ENCODE measurements at places on chromosomes 12 and 14.
A peak's percentile ranks its signal among the peaks of the same experiment; 100 is the strongest.

- DNase-seq, result no peak
These were observed 21.7 kb downstream of the PTPN21 start for GRCh38 chr14:88533064-88533602.

DNA sequence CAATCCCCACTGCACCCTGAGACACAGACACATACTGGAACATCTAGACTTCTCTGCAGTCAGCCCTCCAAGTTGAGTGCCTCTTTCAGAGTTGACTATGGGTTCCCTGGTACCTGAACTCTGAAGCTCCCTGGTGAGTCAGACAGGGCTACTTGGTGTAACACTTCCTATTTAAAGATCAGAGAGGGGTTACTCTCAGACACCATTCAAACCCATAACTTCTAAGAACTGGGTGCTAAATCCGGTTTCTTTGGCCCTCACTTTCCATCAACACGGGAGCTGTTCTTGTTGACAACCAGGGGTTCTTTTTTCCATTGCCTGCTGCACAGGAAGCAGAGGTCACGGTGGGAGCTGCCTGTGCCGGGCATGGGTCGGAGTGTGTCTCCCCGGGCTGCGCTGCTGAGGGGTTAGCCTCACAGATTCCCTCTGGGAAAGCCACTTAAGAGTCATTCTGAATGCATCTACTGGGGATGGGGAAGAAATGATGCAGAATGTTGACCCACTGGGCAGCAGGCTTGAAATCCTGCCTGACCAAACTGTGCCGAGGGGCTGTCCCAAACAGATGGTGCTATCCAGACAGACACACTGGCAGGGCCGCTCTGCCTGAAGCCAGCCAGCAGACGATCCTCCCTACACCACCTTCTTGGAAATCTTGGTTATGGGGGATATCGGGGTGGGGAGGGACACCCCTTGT lies 74.1 kb downstream of the PITPNM2 start:
- DNase-seq, result peak; percentile 6

DNA sequence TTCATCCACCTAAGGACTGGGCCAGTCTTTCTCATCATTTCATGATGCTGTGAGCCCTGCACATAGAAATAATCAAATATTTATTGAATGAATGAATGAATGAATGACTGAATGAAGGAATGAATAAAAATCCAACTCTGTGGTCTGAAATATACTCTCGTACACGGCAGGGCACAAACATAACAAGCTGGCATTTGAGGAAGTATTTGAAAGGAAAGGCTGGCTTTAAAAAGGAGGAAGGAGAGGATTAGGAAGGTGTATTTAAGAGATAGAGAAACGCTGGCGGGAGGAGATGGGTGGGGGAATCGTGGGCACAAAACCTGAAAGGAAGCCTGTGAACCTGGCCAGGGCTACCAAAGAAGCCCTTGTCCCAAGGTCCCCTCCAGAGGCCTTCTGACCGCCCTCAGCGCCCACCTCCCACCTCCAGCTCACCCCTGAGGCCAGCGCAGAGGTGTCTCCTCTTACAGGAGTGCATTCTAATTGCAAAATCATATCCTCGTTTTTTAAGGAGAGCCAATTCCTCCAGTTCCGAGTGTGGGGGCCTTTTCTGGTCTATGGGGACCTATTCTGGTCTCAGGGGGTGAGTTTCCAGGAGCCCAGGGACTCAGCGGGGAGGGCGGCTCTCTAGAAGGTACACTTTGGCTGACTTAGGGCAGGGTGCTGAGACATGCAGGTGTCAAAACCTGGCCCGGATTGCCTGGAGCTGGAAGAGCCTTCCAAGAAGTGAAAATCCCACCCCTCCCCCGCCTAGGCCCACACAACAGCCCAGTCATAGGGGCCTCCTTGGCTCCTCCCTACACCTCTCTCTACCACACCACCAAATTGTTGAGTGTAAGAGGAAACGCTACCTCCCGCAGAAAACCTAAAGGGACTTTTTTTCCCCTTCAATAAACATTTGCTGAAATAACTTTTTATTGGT lies 8.7 kb upstream of the JDP2 start:
- no peak for DNase-seq

DNA sequence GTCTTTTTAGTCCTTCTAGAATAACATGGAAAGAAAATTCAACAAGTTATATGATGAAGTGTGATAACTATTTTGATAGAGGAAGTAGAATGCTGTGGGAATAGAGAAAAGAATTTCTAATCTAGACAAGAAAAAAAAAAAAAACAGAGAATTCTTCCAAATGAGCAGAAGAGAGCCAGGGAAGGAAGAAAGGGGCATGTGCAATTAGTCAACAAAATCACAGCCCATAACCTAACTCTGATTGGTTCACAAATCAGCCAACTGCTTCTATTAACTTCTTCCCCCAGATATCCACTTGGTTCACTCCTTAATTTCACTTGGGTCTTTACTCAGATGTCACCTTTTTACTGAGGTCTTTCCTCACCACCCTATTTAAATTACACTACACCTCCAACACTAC lies 69.5 kb downstream of the BTG1 start:
- DNase-seq, result no peak

- no peak for DNase-seq
These were observed 566.5 kb downstream of the LRFN5 start for GRCh38 chr14:42173206-42173605.

DNA sequence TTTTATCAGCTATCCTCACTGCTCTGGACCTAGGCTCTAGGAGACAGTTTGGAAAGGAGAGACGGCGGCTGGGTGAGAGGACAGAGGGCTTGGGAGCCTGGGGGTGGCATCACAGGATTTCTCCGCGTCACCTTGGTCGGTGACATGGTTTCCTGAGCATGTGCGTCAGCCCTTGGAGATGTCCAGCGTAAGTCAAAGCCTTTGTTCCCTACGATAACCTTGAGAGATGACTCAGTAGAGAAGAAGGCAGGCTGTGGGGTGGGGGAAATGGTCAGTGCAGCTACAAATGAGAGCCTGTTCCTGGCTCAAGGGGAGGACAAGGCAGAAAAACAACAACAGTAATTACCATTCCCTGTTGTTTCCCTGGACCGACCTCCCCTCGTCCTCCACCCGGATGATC lies 90.2 kb upstream of the TBX3 start:
- peak; percentile 32 for DNase-seq

GRCh38 chr12:70962226-70962794 lies 41.8 kb upstream of the PTPRR start:
- no peak for DNase-seq

DNA sequence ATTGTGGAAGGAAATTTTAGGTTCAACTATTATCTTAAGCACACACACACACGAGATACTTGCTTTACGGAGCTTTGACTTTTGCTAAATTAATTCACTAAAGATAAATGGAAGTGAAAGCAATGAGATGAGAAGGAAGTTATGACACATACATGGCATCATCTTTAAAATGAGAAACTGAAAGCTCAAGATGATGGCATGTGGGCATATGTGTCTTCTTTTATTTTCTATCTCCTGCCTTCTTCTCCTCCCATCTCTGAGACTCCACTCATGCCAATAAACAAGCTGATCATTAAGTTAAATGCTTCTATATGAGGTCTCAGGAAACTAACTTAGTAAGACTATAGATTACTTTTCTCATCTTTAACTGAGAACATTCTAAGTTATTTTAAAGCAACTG lies 216.7 kb downstream of the MED13L start:
- DNase-seq, result no peak

DNA sequence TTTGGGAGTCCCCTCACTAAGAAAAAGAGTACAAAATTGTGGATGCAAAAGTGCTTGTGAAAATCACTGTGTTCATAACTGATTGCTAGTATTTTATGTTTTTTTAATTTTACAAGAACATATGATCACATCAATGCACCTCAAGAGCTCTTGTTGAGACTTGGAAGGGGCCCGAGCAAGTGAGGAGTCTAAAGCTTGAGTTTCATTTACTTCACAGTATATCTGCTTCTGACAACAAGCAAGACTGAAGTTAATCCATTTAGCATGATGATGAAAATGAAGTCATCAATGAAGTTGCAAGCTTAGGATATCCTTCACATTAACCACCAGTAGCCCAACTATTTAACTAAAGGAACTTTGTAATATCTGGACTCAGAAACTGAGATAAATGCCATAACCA lies 182.5 kb upstream of the DIO2 start:
- no peak for DNase-seq

DNA sequence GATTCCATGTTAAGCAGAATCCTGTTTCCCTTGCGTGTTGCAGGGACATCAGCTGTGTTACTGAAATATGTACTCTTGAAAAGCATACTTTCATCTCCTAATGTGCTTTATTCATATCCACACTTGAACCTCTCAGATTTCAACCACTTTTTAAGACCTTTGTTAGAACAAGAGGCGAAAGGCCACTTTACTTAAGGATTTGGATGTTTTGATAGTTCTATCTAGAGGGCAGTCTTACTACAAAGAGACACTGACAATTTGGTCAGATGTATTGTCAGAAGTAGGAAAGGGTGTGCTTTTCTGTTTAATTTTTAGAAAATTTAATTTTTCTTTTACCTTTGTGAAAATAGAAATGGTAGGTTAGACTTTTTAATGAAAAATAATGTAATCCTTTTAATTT lies 267.9 kb downstream of the TMTC2 start:
- no peak for DNase-seq

GRCh38 chr14:75784314-75784686 lies 123.3 kb downstream of the TTLL5 start:
- DNase-seq, result no peak

DNA sequence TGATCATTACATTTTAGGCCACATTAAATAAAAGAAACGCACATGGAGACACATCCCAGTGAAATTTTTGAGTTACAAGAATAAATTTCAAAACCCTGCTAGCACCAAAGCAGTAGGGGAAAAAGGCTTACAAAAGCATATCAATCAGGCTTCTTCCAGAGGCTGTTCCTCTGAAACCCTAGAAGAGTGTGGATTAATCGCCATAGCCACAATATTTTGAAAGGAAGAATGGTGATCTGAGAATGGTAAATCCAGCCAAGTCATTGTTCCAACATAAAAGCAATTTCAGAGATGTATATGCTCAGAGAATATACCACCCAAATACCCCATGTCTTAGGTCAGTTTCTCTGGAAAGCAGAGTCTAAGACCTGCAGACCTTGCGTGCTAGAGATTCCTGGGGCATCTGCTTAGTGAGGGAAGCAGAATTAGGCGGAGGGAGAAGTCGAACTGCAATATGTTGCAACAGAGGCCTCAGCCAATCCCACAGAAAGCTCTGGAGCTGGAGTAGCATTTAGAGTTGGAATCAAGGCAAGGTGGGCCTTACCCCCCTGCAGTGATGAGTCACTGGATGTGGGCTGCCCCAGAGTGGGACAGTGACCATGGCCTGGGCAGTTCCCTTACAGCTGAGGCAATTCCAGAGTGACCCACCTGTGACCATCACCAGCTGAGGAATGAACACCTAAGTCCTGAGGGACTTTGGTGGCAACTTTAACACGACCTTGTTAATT lies 125.2 kb downstream of the NTF3 start:
- DNase-seq, result no peak

DNA sequence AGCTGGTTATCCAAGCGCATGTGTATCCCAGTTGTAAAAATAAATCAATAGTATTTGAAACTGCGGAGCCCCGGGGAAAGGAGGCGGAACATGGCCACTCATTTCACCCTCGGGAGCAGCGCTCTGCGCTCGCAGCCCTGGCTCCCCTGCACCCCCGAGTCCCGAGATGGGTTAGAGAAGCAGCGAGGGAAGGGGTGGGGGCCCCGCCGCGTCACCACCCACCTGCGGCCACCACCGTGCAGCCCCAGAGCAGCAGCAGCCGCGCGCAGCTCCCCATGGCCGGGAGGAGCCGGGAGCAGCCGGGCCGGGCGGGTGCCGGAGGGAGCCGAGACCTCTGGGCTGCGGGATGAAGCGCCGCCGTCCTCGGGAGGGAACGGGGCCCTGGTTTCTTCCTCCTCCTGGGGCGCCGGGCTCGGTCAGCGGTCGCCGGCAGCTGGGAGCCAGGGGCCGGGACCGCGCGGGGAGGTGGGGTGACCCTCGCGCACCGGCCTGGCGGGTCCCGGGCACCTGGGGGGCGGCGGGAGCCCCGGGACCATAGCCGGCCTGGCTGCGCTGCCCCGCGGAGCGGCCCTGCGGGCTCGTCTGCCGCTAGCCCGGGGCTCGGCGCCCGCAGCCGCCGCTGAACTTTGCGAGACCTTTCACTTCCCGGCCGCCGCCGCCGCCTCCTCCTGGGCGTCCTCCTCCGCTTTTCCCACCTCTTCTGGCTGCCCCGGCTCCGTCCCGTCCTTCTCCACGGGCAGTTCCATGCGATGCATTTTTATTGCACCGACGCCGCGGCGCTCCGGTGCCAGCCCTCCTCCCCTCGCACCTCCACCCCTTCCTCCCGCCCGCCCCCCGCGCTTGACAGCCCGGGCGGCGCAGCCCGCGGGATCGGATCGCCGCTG lies at the start of gene NTN4:
TSS of gene NTN4 (minus strand) at position 732 of the 884 bp plus-strand sequence. CDS start at position 277, 455 bp downstream.
- DNase-seq, result peak; percentile 53

GRCh38 chr14:59028476-59029202 lies 159.8 kb upstream of the DAAM1 start:
- DNase-seq, result peak; percentile 93

DNA sequence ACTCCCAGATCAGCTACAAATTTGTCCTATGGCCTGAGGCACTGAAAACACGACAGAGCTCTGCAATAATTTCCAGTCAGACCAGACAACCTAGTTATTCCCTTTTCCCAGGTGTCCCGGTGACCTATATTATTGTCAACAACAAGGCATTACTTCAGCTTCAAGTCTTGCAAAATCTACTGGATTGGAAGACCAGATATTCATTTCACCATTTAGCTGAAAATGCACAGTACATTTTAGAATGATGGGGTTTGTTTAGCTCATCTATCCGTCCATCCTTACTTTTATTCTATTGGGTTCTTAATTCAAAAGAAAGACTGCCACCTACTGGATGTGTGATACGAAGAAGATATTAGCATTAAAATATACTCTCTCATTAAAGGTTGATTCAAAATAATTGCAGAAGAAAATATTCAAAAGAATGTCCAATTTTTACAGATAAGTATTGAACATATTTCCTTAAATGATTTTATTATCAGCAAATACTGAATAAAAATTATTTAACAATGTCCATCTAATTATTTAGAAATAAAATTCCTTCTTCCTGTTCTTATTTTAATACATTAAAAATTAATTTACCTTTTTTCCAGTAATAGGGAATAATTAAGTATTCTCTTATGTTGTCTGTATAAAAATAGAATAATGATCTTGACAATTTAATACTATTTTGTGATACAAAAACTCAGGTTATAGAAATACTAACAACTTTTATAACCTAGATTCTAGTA lies 244.9 kb upstream of the LRIG3 start:
- DNase-seq, result no peak

DNA sequence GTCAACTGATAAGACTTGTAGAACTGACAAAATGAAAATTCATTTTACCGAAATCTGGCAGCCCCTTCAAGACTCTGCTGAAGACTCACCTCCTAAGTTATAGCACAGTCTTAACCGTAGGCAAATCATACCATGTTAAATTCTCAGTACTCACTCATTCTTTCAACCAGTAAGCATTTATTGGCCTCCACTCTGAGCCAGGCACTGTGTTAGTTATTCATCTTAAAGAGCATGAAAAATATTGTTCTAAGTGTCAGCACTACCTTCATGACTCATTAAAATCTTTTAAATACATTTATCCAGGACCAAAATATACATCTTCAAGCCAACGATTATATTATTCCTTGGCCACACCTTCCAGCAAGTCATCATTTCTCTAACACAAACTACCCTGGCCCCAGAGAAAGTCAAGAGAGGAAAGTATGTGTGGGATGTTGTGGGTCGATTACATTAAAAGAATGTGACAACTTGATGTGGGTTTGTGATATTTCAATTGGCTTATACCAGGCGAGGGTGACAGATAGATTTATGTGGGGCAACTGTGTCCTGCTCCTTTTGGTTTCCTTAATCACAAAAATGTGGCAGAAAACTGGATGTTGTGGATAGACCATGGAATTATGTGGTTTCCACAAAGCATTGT lies 55.0 kb downstream of the TMEM30B start:
- no peak for DNase-seq

GRCh38 chr14:54489318-54489683 lies 521 bp upstream of the GMFB start:
- no peak for DNase-seq
